Ascending aorta (tissue), 2 donors: ENCODE measurements at places on chromosomes 5 and 9. TPM values are rescaled to one million over a fixed set of nuclear protein-coding genes. Genes with fewer than 3 reads are reported as not detected.

BTNL8 gene
- not detected for total RNA-seq

QSOX2 gene
- total RNA-seq = 3.7 TPM

PPP1R2B gene
- not detected for total RNA-seq

- H3K36me3 ChIP-seq = no peaks in the 10 kb centered on the region
- DNase-seq = no peak
- H3K4me3 ChIP-seq = no peak overlapping the region
- no peaks in the 10 kb centered on the region for H3K27me3 ChIP-seq
Observed at GRCh38 chr5:149572170-149572569, 9.1 kb upstream of the ARHGEF37 start.

GRCh38 chr9:18393340-18394130 lies 80.4 kb upstream of the ADAMTSL1 start:
- H3K4me3 ChIP-seq = no peak overlapping the region
- H3K27ac ChIP-seq = peak overlapping the region; percentile 62
- DNase-seq = no peak
- H3K27me3 ChIP-seq = no peaks in the 10 kb centered on the region

DNA sequence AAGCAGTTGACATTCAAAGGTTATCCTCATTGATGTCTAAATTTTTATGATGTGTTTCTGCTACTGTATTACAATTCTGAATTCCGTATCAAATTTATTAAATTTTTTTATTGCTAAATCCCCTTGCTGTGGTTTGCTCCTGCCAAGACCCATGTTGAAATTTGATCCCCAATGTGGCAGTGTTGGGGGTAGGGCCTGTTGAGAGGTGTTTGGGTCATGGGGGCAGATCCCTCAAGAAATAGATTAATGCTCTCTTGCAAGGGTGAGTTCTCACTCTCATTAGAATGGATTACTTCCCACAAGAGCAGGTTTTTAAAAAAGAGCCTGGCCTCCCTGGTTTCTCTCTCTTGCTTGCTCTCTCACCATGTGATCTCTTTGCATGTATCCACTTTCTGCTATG lies 434.5 kb upstream of the POU5F2 start:
- H3K27ac ChIP-seq = no peak overlapping the region
- no peak overlapping the region for H3K4me3 ChIP-seq
- H3K4me1 ChIP-seq = no peaks in the 10 kb centered on the region
- DNase-seq = no peak
- no peaks in the 10 kb centered on the region for H3K36me3 ChIP-seq
- no peaks in the 10 kb centered on the region for H3K27me3 ChIP-seq

DNA sequence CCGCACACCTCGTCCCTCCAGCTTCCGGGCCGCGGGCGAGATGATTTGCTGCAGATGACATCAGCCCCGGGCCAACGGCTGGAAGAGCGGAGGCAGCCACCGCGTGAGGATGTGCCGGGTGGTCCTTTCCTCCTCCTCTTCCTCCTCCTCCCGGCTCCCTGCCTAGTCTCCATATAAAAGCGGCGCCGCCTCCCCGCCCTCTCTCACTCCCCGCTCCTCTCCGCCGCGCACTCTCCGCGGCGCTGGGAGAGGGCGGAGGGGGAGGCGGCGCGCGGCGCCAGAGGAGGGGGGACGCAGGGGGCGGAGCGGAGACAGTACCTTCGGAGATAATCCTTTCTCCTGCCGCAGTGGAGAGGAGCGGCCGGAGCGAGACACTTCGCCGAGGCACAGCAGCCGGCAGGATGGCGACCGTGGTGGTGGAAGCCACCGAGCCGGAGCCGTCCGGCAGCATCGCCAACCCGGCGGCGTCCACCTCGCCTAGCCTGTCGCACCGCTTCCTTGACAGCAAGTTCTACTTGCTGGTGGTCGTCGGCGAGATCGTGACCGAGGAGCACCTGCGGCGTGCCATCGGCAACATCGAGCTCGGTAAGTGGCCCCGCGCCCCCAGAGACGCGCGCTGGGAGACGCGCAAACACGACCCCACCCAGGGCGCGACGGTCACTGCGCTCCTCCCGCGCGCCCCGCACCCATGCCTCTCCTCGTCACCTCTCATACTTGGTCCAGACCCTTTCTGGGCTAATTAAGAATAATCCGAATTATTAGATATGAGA lies at the start of gene MAP1B:
MAP1B (plus strand) TSS at position 345 of the 770 bp plus-strand sequence; CDS start at position 402, 57 bp downstream.
- no peaks in the 10 kb centered on the region for H3K36me3 ChIP-seq
- H3K4me3 ChIP-seq = peak within 1 kb of the TSS; percentile 72
- H3K27ac ChIP-seq = peak within 1 kb of the TSS; percentile 94
- DNase-seq = no peak
- H3K4me1 ChIP-seq = no peaks in the 10 kb centered on the region

GRCh38 chr9:123544007-123544827 lies 188.2 kb downstream of the CRB2 start:
- H3K27ac ChIP-seq = no peak overlapping the region
- H3K4me1 ChIP-seq = no peaks in the 10 kb centered on the region
- H3K27me3 ChIP-seq = no peaks in the 10 kb centered on the region
- no peaks in the 10 kb centered on the region for H3K36me3 ChIP-seq
- no peak overlapping the region for H3K4me3 ChIP-seq

DNA sequence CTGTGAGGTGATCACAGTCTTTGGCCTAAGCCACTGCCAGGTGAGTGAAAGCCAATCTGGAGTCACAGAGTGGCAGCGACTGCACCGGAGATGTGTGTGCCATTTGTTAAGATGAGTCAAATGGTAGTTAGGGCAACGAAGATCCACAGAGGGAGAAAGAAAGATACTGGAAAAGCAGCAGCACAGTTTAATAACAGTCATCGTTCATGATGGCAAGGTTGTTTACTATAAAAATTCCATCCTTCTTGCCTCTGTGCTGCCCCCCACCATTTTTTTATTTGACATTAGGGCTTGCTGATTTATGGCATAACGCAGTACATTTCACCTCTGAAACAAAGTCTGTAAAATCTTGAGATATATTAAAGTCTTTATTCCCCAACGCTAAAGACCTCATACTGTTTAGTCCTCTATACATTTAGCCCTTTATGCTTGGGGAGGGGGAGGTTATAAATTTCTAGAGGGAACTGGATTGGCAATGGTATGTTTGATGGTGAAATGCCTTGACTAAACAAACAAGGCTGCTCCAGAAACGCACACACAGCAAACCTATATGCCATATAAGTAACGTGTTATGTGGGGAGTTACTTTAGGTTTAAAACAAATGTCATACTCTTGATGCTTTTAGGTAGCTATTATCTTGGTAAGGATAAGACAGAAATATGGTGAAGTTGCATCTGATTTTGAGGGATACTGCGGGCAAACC lies 55.8 kb upstream of the ABL1 start:
- no peaks in the 10 kb centered on the region for H3K27me3 ChIP-seq
- no peak for DNase-seq
- H3K4me3 ChIP-seq = no peak overlapping the region
- H3K27ac ChIP-seq = peak overlapping the region; percentile 94
- peaks cover 33% of the 10 kb centered on the region for H3K4me1 ChIP-seq

GRCh38 chr5:31033295-31033694 lies 160.2 kb upstream of the CDH6 start:
- H3K4me3 ChIP-seq = no peak overlapping the region
- no peaks in the 10 kb centered on the region for H3K27me3 ChIP-seq
- no peak overlapping the region for H3K27ac ChIP-seq
